ENCODE measurements at places on chromosomes 5 and 9.
A peak's percentile ranks its signal among the peaks of the same experiment; 100 is the strongest.

DNA sequence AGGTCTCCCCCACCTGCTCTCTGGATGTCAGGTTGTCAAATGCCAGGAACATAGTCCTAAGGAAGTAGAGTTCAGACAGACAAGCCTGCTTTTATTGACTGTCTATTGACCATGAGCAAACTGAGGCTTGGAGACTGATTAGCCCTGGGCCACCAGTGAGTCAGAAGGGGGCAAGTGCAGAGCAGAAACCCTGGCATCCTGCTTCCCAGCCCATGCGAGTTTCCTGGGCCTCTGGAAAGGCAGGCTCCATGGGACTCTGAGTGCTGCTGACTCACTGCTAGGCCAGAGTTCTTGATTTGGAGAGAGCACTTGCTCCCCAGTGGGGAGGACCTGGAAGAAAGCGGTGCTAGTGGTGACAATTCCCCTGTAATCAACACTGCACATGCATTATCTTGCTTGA lies 2.8 kb upstream of the HBEGF start:
- H3K4me1 ChIP-seq = peaks cover 24% of the 10 kb centered on the region
- no peak overlapping the region for H3K27ac ChIP-seq
- H3K27me3 ChIP-seq = no peaks in the 10 kb centered on the region
- DNase-seq = no peak
- H3K36me3 ChIP-seq = no peaks in the 10 kb centered on the region

DNA sequence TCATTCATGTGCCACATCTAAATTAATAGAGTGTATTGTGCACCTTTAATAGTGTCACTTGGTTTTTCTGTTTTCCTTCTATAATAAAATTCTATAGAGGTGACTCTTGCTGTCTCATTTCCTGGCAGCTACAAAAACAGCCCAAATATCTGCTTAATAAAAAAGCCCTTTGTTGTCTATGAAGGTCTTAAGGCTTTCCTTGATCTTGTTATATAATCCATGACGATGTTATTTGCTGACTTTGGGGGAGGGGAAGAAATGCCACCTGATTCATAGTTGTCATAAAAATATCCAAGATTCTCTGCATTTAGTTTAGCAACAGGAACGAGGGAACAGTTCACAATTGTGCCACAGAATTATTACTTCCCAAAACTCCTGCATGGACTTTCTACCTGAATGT lies 31.3 kb downstream of the CPEB4 start:
- H3K4me3 ChIP-seq = no peak overlapping the region
- no peaks in the 10 kb centered on the region for H3K36me3 ChIP-seq

- H3K36me3 ChIP-seq = no peaks in the 10 kb centered on the region
- H3K4me1 ChIP-seq = peaks cover under 1% of the 10 kb centered on the region
- no peak overlapping the region for H3K4me3 ChIP-seq
- no peaks in the 10 kb centered on the region for H3K27me3 ChIP-seq
- H3K27ac ChIP-seq = no peak overlapping the region
Observed at GRCh38 chr9:37812773-37813379, 12.3 kb downstream of the DCAF10 start.

DNA sequence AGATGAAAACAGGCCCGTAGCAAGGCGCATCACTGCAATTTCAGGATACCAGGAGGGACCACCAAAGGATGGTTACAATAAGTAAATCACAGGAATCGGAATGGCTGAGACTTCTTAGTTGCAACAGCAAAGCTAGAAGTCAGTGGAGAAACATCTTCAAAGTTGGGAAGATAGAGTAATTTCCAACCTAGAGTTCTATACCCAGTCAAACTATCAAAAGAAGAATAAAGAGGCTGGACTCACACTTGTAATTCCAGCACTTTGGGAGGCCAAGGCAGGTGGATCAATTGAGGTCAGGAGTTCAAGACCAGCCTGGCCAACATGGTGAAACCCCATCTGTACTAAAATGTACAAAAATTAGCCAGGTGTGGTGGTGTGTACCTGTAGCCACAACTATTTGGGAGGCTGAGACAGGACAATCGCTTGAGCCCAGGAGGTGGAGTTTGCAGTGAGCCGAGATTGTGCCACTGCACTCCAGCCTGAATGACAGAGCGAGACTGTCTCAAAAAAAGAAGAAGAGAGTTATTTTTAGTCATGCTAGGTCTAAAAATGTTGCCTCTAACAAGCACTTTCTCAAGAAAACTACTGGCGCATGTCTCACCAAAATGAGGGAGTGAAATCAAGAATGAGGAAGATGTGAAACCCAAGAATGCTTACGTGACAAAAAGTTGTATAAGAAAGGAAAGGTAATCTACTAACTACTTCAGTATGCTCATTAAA lies 267.7 kb downstream of the DENND1A start:
- H3K36me3 ChIP-seq = no peaks in the 10 kb centered on the region
- no peaks in the 10 kb centered on the region for H3K27me3 ChIP-seq
- DNase-seq = no peak
- H3K4me3 ChIP-seq = no peak overlapping the region
- H3K4me1 ChIP-seq = no peaks in the 10 kb centered on the region

GRCh38 chr5:100584069-100584468 lies 48.9 kb downstream of the FAM174A start:
- no peaks in the 10 kb centered on the region for H3K27me3 ChIP-seq
- H3K36me3 ChIP-seq = no peaks in the 10 kb centered on the region
- no peak for DNase-seq
- H3K4me1 ChIP-seq = no peaks in the 10 kb centered on the region

- no peak overlapping the region for H3K4me3 ChIP-seq
- H3K4me1 ChIP-seq = no peaks in the 10 kb centered on the region
- H3K36me3 ChIP-seq = no peaks in the 10 kb centered on the region
Observed at GRCh38 chr9:16143947-16144890, 591.4 kb downstream of the CCDC171 start.

- H3K27ac ChIP-seq = no peak overlapping the region
- H3K4me3 ChIP-seq = peak overlapping the region; percentile 38
- H3K27me3 ChIP-seq = no peaks in the 10 kb centered on the region
- H3K4me1 ChIP-seq = peaks cover 18% of the 10 kb centered on the region
- peak; percentile 39 for DNase-seq
Observed at GRCh38 chr5:115179394-115180164, 9.9 kb upstream of the TRIM36 start.

DNA sequence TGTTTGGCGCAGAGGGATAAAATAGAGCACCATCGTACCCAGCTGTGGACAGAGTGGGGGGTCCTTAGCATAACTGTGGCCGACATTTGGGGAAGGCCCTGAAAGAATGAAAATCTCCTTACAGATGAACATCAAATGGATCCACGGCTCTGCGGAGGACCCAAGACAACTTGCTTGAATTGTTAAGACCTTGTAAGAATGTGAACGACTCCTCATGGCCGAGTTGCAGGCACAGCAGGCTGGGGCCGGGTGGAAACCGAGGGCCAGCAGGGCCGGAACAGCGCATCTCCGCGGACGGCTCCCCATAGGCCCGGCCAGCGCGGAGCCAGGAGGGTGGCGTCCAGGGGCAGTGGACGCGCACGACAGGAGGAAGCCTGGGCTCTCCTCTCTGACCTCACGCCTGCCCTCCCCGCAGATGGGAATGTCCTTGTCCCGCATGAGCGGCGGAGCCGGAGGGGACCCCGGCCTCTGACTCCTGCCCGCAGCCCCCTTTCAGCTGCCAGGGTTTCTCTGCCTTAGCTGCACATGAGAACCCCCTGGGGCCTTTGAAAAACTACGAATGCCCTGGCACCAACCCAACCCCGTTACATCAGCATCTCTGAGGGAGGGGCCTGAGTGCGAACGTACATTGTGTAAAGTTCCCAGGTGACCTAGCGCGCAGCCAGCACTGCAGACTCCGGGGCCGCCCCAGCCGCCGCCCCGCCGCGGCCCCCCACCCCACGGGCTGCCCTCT lies 36.2 kb upstream of the PTCH1 start:
- DNase-seq = peak; percentile 71
- no peaks in the 10 kb centered on the region for H3K4me1 ChIP-seq
- no peak overlapping the region for H3K4me3 ChIP-seq
- no peaks in the 10 kb centered on the region for H3K27me3 ChIP-seq
- H3K27ac ChIP-seq = no peak overlapping the region
- no peaks in the 10 kb centered on the region for H3K36me3 ChIP-seq

DNA sequence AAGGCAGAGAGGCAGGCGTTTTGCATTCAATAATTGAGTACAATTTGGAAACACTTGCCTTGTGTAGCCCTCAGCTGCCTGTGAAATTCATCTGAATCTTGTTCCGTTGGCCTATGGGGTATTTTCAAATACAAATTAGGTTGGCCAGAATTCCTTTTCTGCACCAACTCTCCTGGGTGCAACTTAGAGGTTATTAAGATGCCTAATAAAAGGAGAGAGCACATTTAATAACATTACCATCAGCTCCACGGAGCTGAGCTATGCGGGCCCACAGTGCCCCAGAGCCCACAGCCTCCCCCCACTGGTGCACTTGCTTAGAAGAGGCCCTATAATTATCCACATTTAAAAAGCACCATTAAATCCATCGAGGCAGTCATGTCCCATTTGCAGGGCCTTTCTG lies 367.6 kb upstream of the CLINT1 start:
- no peaks in the 10 kb centered on the region for H3K27me3 ChIP-seq
- no peaks in the 10 kb centered on the region for H3K4me1 ChIP-seq
- no peak overlapping the region for H3K27ac ChIP-seq

DNA sequence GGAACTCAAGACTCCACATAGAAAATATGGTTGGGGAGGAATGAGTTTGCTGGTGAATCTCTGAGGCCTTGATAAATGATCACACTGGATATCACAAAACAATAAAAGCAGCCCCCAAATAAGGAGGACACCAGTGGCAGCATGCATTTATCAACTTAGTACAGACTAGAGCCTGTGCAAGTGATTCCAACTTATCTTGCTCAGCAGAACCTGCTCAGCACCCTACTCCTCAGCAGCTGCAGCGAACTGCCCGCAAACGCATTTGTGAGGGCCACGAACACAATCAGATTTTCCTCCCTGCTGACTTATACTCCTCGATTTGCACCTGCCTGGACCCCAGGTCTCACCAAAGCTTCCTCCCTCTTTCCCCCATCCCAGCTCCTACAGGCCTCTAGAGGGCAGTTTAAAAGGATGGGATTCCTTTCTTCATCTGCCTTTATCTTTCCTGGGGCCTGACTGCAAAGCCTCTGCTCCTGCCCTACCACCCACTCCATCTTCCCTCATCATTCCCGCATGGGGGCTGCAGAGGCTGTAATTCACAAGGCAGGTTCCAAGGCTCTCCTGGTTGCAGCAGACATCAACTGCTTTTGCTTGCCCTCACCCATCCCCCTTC lies 41.2 kb downstream of the ANKS6 start:
- no peak overlapping the region for H3K4me3 ChIP-seq
- no peaks in the 10 kb centered on the region for H3K4me1 ChIP-seq
- H3K27ac ChIP-seq = no peak overlapping the region

- H3K27ac ChIP-seq = no peak overlapping the region
- no peaks in the 10 kb centered on the region for H3K27me3 ChIP-seq
- H3K36me3 ChIP-seq = no peaks in the 10 kb centered on the region
- DNase-seq = no peak
- H3K4me3 ChIP-seq = no peak overlapping the region
Observed at GRCh38 chr5:142428773-142429473, 104.1 kb upstream of the SPRY4 start.

DNA sequence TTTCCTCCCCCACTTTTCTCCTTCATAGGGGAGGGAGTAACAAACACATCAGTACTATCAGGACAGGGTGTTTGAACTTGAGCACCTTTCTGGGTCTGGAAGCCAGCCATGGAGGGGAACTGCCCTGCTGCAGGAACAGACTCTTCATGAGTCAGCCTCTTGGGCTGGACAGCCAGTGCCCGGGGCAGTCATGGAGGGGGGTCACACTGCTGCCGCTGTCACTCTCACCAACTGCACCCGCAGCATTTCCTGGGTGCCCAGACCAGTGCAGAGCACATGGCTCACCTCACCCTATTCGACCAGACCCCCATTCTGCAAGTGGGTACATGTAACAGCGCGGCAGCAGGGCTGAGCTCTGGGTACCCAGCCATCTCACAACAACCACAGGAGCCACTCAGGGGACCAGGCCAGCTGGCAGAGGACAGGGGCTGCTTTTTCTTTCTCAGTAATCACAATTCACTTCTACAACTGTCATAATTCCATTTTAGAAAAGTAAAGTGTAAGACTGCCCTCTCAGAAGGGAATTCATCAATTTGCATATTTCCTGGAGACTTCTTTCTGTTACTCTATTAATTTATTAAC lies 118.4 kb downstream of the CTNND2 start:
- H3K4me3 ChIP-seq = no peak overlapping the region
- H3K36me3 ChIP-seq = no peaks in the 10 kb centered on the region
- H3K27ac ChIP-seq = no peak overlapping the region
- DNase-seq = no peak
- H3K4me1 ChIP-seq = peaks cover 13% of the 10 kb centered on the region

GRCh38 chr5:172931001-172931536 lies 28.2 kb upstream of the RPL26L1 start:
- DNase-seq = peak; percentile 20
- H3K27ac ChIP-seq = no peak overlapping the region
- peaks cover 5% of the 10 kb centered on the region for H3K4me1 ChIP-seq
- peaks cover 13% of the 10 kb centered on the region for H3K36me3 ChIP-seq
- no peaks in the 10 kb centered on the region for H3K27me3 ChIP-seq
- H3K4me3 ChIP-seq = no peak overlapping the region

DNA sequence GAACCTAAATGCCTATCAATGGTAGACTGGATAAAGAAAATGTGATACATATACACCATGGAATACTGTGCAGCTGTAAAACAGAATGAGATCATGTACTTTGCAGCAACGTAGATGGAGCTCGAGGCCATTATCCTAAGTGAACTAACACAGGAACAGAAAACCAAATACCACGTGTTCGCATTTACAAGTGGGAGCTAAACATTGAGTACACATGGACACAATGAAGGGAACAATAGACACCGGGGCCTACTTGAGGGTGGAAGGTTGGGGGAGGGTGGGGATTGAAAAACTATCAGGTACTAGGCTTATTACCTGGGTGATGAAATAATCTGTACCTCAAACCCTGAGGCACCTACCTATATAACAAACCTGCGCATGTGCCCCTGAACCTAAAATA lies 22.4 kb upstream of the DEPDC1B start:
- H3K4me1 ChIP-seq = no peaks in the 10 kb centered on the region
- no peak overlapping the region for H3K27ac ChIP-seq
- H3K27me3 ChIP-seq = no peaks in the 10 kb centered on the region
- no peak for DNase-seq

GRCh38 chr5:132387640-132388117 lies 18.2 kb downstream of the SLC22A5 start:
- peak; percentile 50 for DNase-seq
- peaks cover 39% of the 10 kb centered on the region for H3K4me1 ChIP-seq
- H3K27ac ChIP-seq = peak overlapping the region; percentile 84
- H3K4me3 ChIP-seq = no peak overlapping the region

- no peak overlapping the region for H3K27ac ChIP-seq
- DNase-seq = peak; percentile 24
- no peaks in the 10 kb centered on the region for H3K36me3 ChIP-seq
Observed at GRCh38 chr5:67792891-67793290, 422.7 kb upstream of the PIK3R1 start.

GRCh38 chr5:20088361-20088760 lies 100.4 kb upstream of the CDH18 start:
- DNase-seq = no peak
- H3K4me1 ChIP-seq = no peaks in the 10 kb centered on the region
- H3K36me3 ChIP-seq = no peaks in the 10 kb centered on the region
- no peak overlapping the region for H3K27ac ChIP-seq
- H3K27me3 ChIP-seq = no peaks in the 10 kb centered on the region
